ENCODE measurements at places on chromosomes 6 and 20.

- DNase-seq = no peak
Measured at GRCh38 chr20:19498756-19499155, 259.3 kb upstream of the RIN2 start.

DNA sequence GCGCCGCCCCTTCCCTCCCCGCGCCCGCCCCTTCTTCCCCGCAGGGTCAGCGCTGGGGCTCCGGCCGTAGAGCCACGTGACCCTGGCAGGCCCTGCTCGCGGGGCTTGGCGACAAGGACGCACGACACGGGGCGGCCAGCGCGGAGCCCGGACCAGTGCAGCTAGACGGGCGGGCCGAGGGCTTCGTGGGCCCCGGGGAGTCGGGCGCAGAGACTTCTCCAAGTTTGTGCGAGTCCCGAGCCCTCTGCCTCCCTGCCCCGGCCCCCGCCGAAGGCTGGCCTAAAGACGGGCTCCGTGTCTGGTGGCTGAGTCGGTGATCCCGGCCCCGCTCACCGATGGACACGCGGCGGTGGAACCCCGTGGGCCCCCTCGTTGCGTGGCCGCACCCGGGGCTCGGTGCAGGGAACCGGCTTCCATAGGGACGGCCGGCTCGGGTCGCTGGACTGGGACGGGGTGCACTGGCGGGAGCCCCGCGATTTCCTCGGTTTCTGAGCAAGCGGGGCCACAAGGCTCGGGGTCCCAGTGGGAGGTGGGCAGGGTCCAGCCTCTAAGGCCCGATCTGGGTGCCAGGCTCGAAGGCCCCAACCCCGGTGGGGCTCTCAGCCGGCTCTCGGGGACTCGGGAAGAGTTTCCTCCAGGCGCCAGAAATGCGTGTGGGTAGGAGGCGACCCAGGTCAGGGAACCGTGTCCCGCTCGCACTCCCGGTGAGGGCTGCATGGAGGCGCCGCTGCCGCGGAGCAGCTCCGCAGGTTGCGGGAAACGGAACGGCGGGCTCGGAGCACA lies 452 bp upstream of the GATA5 start:
- DNase-seq = no peak

DNA sequence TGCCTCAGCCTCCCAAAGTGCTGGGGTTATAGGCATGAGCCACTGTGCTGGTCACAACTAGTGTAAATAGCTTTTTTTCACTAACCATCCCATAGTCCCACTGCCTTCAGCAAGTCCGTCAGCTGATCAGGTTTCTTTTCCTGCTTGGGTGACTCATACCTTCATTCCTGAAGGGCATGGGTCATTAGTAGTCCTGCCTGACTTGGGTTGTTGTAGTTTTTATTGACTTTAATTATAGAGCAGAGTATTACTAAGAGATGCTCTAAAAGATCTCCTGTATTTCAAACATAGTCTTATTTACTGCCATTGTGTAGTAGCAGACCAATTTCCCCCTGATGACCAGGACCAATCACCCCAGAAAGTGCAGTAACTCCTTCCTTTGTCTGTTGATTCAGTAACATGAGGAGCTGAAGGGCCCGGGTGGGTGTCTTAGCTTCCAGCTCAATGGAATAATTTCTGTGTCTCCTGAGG lies 25.8 kb downstream of the HLA-C start:
- DNase-seq = no peak

DNA sequence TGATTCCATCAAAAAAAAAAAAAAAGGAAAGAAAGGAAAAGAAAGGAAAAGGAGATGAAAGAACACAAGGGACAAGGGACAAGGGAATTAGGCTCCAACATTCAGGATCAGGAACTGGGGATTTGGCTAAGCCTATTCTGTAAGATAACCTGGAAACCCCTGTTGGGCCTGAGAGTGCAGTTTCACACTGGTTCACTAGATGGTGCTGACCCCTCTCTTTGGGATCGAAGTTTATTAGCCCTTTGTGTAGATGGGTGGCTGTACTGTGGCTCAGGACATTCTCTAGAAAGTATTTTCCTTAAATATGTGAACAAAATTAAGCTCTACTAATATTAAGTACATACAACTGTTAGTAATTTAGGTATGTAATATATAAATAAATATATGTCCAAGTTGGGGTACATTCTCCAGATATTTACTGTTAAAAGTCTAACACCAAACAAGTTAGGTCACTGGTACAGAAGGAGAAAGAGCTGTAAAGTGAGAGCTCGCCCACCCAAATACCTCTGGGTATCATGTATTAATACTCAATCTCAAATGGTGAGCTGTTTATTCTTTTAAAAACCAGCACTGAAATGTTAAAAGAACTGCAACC lies 6.3 kb downstream of the OR2A4 start:
- peak; percentile 57 for DNase-seq

DNA sequence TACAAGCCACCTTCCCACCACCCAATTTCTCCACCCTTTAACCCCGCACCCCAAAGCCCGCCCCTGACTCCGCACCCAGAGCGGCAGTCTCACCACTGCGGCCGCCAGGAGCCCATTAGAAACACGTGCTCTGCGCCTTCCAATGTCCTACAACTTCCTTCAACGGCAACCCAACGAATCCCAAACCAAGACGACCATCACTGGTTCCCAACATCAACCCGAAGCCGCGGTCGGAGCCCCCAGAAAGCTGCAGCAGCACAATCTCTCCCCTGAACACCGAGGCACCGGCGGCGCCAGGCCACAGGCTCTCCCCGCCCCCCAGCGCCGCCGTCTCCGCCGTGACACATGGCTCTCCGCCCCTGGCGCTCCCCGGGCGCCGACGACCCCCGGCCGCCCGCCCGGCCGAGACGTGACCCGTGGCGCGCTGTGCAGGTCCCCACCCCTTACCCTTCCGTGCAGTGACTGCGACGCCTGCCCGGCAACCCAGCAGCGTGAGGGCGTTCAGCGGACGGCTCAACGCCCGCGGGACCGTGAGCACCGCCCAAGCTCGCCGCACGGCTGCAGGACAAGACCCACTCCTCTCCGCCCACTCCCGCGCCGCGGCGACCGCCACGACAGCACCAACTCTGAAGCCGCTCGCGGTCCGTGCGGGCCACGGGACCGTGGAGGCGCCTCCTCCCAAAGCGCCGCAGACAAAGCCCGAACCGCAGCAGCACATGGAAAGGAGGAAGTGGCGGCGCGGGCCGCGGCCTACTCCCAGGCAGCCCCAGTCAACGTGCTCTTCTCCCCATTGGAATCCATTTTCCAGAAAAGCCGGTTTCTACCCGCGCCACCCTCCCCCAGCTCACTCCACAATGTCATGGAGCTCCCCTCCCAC lies 551 bp downstream of the SYNCRIP start:
- DNase-seq = peak; percentile 66

DNA sequence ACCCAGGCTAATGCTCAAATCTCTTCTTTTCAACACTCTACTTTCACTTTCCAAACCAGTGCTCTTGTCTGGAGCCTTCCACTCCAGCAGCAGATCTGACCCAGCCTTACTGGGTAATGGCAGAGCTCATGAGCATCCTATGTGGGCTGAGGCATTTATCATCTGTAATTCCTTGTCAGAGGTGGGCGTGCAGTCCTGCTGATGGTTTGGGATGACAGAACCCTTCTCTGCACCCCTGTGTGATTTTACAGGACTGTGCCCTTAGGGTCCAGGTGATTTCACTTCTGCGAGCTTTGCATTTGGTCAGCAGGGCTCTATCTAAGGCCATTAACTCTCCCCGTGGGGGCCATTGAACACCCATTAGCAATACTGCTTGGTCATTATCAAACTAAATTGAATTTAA lies 55.4 kb downstream of the LAMA4 start:
- DNase-seq = no peak

- DNase-seq = no peak
Measured at GRCh38 chr20:64216036-64216435, 39.5 kb upstream of the PCMTD2 start.

DNA sequence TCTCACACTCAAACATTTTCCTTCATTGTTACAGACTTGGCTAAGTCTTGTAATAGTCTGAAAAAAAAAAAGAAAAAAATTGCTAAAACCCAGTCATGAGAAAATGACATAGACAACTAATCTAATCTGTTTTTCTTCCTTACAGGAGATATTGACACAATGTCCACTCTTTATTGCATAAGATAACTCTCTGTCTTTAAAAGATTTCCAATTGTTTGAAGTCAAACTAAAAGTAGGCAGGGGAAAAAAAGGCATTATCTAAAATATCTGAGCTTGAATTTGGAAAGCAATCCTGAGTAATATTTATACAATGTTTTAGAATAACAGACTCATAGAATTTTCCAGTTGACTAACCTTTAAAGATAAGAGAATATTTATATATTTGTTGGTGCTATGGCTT lies 233.0 kb upstream of the CEP162 start:
- no peak for DNase-seq

DNA sequence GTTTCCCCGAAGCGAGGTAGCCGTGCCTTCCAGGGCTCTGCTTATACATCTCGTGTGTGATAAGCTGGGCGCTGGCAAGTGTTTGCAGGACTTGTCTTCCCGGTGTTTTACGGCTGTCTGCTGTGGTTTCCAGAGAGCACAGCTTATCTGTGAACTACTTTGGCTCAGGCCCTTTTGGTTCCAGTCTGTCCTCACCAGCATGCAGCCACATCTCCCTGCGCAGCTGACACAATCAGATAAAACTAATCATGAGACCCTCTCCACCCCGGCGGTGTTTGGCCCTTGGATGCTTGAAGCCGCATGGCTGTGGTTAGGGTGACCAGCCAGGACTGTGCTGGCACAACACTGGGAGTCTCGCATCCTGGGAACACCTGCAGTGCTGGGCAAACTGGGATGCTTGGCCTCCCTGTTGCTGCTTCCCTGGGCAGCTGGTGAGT lies 241.8 kb upstream of the FOXQ1 start:
- no peak for DNase-seq

DNA sequence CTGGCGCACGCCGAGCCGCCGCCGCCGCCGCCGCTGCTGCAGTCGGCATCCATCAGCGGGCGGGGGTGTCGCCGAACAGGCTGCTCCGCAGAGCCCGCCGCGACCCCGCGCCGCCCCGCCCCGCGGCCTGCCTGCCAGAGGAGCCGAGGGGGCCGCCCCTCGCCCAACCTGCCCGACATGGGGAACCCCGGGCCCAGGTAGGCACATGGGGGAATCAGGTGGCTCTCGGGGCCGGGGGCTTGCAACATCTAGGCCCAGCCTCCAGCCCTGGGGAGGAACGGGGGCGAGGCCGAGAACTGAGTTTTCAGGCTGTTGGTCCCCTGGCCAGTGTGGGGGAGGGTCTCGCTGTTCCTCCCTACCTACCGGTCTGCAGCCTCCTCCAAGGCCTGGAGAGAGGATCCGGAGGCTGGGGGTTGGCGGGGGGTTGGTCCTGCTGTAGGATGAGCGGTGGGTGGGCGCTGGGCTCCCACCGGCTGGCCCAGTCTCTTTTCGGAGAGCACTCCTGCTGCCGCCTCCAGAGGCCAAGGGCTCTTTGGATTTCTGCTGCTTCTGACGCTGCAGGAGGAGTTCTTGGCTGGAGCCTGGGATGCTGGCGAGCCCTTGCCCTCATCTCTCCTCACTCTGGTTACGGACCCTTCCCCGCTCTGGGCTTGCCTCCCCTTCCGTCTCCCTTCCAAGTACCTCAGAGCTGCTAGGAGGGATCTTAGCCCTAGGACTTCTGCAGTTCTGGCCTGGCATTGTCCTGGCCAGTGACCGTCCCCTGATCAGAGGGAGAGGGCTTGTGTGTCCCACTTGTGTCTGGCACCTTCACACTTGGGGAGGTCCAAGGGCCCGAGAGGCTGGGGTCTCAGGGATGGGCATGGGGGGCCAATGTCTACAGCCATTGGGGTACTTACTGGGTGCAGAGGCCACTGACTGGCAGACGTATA lies at the start of gene EPB41L1:
Gene EPB41L1 (plus strand): TSS at position 41 of the 929 bp plus-strand sequence. CDS start 19,038 bp downstream, outside the sequence.
- no peak for DNase-seq

DNA sequence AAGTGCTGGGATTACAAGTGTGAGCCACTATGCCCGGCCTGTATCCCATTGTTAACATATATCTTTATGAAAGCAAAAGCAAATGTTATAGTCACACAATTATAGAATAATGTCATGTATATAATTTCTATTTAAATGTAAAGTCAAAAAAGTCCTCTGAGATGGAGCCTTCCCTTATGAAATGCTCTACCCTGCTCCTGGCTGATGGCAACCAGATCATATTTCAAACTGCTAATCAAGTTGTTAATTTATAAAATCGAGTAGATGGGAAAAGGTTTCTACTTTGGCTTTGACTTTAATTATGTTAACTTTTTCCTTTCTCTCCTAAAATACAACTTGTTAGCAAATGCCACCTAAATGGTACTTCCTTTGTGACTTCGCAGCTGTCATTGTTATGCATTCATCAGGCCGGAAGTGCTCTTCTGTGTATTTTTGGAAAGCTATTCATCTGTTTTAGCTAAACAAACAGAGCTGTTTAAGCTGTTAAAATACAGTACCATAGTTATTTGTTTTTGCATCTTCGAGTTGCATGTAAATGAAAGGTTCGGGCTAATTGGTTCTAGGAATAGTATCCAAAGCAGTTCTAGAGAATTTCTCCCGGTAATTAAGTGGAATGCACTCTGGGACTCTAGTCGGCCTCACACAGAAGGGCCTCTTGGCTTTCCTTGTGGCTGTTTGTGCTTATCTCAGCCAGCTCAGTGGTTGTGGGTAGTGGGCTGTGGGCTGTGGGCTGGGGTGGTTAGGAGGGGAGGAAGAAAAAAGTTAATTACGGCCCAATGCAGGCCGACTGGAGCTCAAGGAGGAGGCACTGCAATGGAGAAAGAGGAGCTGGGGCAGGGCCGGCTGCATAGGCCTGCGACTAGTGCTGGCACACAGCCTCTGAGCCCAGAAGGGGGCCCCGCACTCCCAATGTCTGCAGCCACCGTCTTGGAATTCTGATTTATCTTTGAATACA lies 34.8 kb downstream of the SLC35D3 start:
- DNase-seq = peak; percentile 61

- no peak for DNase-seq
Measured at GRCh38 chr6:11714116-11714797, 64.3 kb downstream of the ADTRP start.

- DNase-seq = no peak
Measured at GRCh38 chr6:72421387-72421786, 200.5 kb upstream of the KCNQ5 start.

- DNase-seq = no peak
Measured at GRCh38 chr6:97240222-97240621, 42.8 kb downstream of the MMS22L start.

- DNase-seq = no peak
Measured at GRCh38 chr20:41300383-41300782, 17.1 kb downstream of the ZHX3 start.

Data from OCI-LY7 (cell line).